GM12892 (cell line): ENCODE measurements at places on chromosomes 4 and X.

- no peak for DNase-seq
Measured at GRCh38 chr4:176614793-176615192, 177.9 kb downstream of the VEGFC start.

DNA sequence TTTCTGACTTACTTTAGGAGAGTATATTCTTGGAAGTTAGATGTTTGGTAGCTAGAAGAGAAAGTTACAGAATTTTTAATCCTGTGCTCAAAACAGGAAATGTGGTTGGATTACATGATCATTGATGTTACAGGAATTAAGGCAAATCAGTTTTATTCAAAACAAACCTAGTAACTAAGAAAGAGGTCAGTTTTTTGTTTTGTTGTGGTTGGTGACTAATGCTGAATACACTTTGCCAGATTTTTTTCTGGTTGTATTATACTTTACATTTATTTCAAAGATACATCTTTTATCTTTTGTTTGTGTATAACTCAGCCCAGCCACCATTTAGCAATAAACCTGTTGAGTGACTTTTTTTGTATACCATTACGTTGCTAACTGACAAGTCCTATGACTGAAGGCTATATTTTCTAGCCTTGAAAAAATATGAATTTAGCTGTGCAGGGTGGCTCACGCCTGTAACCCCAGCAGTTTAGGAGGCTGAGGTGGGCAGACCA, 116.7 kb downstream of the KLHL8 start:
- no peak for DNase-seq

DNA sequence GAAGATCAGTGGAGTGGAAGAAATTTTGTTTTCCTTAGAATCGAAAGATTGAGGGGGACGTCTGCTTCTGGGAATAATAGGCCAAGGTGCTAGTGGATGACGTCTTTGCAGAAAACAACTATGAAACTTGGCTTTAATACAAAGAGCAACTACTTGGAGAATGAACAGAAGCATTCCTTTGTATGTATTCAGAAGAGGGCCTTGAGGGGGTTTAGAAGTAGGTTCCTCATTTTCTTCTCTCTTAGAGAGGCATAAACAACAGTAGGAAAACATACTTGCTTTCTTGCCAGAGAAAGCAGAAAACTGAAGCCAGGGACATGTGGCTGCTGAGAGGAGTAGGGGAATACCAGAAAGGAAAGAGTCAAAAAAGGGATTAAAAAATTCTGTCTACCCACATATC, 167.8 kb downstream of the ZNF330 start:
- DNase-seq: no peak

DNA sequence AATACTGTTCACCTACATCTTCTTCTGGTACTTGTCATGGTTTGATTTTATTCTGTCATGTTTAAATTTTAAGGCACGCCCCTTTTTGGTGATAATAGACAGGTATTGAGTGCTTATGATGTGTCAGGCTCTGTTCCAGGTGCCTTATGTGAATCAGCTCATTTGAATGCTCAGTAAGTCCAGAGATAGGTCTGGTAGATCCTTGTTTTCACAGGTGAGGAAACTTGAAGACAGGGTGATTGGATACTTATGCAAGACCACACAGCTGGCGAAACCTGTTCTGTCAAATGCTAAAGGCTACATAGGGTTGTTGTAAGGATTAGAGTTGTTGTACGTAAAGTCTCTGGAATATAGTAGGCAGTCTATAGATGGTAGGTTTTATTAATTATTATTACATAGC, 9.6 kb upstream of the SLC25A14 start:
- DNase-seq: no peak

GRCh38 chrX:1169189-1169588, 43.3 kb downstream of the CRLF2 start:
- no peak for DNase-seq

GRCh38 chrX:40087425-40088298, 10.1 kb downstream of the BCOR start:
- DNase-seq: no peak

DNA sequence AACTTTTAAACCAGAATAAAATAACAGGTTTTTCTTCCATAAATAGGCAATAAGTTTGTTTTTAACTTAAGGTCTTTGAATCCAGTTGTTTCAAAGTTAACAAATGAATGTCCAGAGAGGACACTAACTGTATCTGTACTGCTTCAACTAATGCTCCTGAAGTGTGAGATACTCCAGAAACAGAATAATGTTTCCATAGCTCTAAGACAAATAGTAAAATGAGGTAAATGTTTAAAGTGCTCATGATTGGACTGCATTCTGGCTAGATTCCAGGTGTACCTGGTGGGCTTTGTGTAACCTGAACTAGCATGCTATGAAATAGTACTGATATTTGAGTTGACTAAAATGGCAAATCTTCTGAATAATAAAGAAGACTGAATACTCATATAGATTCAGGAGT, 51.7 kb downstream of the METTL14 start:
- no peak for DNase-seq

GRCh38 chr4:41365681-41366080, 109.0 kb downstream of the UCHL1 start:
- DNase-seq: no peak

GRCh38 chrX:96764864-96765263, 80.2 kb downstream of the DIAPH2 start:
- no peak for DNase-seq

DNA sequence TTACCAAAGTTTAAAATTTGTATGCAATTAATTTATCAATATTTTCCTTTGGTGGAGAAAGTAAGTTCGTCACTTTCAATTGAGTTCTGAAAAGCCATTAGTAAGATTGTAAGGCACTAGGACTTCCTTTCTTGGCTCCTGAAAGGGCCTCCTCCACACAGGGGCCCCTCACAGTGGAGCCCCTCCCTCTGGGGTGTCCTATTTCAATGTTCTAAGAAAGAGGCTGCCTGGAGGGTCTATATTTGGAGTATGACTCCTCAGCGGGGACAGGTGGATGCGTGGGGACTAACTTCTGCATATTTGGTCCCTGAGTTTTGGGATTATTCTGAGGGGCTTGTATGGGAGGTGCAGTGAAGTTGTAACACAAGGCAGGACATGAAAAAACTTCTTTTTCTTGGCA, 1.6 kb upstream of the ARMCX4 start:
- no peak for DNase-seq

DNA sequence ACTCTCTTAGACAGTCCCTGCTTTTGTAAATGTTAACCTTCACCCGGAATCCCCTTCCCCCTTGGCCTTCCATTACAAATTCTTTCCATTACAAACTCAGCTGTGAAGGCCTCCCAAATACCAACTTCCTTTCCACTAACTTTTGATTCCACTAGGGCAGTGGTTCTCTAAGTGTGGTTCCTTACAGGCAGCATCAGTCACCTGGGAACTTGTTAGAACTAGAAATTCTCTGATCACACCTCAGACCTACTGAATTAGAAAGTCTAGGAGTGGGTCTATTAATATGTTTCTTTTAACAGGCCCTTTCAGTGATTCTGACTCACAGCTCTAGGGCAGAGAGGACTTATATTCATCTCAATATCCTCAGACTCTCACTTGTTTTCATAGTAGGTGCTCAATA, 19.0 kb upstream of the MRPL1 start:
- DNase-seq: no peak

DNA sequence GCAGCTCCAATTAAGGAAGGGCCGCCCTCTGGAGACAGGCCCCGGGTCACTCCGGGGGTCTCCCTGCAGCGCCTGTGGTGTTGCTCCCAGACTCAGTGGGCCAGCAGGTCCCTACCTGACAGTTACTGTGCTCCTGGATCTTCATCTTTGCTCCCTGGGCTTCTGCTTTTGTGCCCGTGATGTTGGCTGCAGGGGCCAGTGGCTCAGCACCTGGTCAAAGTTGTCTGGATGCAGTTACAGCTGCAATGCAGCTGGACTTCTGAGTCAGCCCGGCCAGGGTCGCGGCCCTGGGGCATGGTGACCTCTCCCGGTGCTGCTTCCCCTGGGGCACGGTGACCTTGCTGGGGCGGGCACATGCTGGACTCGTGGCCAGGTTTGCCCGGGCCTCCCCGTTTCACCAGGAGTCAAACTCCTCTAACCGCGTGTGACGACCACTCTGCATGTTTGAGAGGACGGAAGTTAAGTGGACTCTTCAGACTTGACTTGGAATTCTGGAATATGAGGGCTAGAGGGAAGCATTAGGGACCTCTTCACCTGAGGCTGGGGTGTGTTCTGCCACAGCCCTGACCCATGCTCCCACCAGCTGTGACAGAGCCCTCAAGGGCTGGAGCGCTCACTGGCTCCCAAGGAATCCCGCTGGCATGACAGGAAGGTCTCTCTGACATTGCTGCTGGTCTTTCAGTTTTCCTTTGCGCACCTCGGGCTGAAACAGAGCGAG, 3.7 kb downstream of the CTAG2 start:
- no peak for DNase-seq

DNA sequence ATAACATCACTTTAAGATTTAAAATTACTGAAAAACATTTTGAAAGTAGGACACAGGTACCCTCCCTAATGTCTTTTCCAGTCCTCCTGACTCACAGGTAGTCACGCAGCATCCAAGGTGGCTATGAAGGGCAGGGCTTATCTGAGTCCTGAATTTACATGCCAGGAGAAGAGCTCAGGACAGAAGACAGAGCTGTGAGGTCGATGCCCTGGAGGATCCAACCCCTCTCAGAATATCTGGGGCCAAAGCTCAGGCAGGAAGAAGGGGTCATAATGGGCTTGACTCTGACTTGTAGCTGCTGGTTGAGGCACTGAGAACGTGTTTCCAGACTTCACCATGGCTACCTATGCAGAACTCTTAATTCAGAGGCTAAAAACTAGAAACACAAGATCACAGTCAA, 177.5 kb downstream of the AASDH start:
- no peak for DNase-seq

GRCh38 chrX:148567229-148567628, 66.8 kb downstream of the AFF2 start:
- DNase-seq: no peak

GRCh38 chr4:139461022-139461628, 7.2 kb downstream of the RAB33B start:
- DNase-seq: no peak

DNA sequence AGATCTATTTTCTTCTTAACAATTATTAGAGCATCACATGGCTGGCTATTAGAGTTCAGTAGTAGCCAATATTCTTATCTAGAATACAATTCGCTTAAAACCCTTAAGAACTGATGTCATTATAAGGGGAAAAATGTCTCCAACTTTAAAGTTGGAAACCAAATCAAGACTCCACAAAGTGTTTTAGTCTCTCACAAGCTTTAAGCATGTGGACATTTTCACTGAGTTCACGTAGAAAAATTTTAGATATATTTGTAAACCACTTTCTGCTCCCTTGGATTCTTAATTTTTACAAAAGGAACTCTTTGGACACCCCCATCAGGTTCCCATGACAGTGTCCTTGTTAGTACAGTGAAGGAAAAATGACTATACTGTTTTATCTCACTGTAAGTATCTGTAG, 123.9 kb upstream of the NAP1L5 start:
- DNase-seq: no peak
